Central memory CD8-positive, alpha-beta T cell (primary cell): ENCODE measurements at places on chromosomes 16 and 17.

- DNase-seq, result no peak
Measured at GRCh38 chr17:32970281-32970680, 21.4 kb upstream of the SPACA3 start.

DNA sequence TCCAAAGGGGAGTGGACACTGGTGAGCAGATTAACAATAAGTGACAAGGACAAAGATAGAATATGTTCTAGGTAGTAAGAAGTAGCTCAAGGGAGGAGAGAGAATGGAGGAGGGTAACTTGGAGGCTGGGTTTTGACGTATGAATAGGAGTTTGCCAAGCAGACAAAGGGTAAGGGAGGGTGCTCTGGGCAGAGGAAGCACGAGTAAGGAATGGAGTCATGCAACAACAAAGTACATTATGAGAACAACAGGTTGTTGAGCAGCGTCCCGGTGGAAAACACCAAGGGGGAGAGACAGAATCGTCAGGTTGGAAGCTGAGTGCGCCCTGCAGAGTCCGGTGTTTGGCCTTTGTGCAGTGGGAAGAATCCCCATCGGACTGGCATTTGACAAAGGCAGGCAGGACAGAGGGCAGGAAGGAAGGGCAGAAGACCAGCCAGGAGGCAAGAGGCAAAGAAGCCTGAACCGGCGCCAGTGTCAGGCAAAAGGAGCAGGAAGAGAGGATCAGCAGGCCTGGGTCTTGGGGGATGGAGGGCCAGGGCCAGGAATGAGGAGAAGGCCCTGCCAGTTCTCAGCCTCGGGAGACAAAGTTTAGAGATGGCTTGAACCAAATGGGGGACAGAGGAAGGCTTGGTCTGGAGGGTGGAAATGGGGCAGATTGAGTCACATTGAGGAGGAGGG lies 134.3 kb upstream of the TNRC6C start:
- DNase-seq, result no peak

DNA sequence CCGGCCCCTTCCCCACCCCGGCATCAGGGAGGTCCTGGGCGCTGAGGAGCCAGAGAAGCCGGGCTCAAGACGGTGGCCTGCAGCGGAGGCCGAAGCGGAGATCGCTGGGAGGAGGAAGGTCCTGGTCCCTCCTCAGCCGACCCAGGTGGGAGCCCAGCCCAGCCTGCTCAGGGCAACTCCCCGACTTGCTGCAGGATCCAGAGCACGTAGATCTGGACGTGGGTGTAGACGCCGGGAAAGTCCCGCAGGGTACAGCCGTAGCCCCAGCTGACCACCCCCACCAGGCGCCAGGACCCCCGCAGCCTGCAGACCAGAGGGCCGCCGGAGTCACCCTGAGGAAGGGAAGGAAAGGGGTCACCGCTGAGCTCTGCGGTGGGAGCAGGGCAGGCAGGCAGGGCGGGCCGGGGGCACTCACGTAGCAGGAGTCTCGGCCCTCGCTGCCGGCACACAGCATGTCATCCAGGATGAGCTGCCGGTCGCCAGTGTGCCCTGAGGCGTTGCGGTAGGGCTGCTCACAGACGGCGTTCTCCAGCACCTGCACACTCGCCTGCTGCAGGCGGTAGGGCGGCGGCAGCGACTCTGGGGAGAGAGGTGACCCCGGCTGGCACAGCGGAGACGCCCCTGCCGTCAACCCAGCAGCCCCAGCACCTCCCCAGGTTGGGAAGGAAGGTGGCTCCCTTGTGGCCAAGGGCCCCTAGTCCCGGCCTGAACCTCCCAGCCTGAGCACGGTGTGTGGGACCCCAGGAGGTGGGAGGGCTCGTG lies 5.4 kb downstream of the TPSD1 start:
- no peak for DNase-seq

GRCh38 chr16:50839920-50840729 lies 98.2 kb downstream of the CYLD start:
- no peak for DNase-seq

- peak; percentile 27 for DNase-seq
Measured at GRCh38 chr17:38584350-38584925, 21.3 kb downstream of the SRCIN1 start.

- no peak for DNase-seq
Measured at GRCh38 chr17:73187203-73187769, 5.6 kb upstream of the COG1 start.

- DNase-seq, result no peak
Measured at GRCh38 chr16:4239020-4239419, 2.9 kb downstream of the SRL start.

DNA sequence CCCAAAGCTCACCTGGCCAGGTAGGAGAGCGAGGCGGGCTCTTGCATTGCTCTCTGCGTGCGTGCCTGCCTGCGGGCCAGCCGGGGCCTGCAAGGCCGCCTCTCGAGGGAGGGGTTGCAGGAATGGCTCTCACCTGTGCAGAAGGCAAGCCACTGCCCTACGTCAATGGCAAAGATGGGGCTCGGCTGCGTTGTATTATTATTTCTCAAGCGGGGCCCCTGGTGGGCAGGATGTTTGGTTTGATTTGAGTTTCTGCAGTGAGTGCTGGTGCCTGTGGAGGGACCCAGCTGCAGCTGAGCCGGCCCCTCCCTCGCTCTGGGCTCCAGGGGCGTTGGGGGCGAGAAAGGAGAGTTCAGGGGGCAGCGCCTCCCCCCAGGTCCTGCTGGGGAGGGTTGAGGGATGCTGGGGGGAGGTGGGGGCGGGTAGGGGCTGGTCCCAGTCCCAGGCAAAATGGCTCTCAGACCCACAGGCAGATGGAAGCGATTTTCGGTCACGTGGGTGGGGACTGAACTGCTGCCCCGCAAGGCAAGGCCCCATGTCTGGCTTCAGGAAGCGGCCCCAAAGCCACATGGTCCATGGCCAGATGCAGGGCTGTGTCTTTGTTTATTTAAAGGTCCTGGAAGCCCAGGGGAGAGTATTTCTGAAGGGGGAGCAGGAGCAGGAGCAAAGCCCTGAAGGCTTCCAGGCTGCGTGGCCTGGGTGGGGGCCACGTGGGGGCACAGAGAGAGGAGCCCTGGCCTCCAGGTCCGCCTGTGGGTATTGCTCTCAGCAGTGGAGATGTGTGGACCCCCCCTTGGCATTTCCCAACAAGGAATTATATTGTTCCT lies 338.8 kb downstream of the SEC14L1 start:
- DNase-seq, result no peak

DNA sequence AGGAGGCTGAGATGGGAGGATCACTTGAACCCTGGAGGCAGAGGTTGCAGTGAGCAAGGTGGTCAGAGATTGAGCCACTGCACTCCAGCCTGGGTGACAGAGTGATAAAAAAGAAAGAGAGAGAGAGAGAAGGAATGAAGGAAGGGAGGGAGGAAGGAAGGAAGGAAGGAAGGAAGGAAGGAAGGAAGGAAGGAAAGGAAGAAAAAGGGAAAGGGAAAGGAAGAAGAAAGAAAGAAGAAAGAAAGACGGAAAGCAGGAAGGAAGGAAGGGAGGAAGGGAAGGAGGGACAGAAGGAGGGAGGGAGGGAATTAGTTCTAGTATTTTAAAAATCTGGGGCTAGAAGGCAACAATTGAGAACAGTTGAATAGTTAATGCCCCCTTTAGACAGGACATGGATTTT lies 161.5 kb upstream of the CACNG3 start:
- no peak for DNase-seq

DNA sequence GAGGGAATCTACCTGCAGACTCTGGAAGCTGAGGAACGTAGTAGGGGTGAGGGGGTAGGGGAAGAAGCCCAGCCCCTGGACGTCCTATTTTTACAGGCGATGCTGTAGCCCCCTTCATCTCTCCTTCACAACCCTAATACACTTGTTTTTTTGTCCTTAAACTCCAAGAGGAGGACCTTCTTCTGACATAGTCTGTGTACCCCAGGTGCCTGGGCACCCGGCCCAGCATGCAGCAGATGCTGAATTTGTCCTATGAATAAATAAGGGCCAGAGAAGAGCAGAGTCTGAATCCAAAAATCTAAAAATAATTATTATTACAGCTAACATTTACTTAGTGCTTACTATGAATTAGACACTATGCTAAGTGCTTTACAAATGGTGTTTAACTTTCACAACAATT lies 5.1 kb downstream of the KIF18B start:
- no peak for DNase-seq

DNA sequence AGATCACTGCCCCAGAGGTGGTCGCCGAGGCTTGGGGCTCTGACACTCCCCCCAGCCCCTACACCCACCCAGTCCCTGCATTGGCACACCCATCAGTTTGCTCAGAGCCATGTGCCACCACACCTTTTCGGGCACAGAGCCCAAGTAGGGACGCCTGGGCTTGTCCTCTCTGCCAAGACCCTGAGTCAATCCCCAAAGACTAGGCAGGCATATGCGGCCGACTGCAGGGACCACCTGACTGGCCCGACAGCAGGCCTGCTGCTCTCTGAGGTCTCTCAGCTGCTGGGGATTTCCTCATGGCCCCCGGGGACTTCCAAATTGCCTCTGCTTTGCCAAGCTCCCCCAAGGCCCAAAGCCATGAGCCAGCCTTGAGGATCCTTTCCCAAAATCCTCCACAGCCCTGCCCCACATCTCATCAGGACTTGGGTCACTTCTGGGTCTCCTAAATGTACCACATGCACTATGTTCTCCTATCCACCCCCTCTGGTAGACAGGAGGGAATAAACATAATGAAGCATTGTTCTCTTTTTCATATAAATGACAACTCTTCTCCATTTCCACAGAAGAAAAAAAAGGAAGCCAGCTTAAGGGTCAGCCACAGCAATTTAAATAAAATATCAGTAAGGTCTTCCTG lies 30.6 kb downstream of the MYO18A start:
- no peak for DNase-seq

DNA sequence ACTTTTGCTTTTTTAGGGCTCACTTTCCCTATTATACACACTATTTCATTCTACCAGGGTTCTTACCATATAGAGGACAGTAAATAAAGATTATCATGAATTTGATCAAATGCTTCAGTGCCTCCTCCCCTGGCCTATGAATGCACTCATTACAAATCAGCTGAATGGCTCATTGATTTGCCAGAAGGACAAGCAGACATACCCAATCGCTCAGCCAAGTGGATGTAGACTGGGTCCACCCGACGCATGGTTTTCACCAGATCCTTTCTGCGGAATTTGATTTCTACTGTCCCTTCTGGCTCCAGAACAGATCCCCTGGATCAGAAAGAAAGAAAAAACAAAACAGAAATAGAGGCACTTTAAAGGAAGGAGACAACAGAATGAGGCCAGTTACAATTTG lies 162.6 kb downstream of the AATF start:
- no peak for DNase-seq

- no peak for DNase-seq
Measured at GRCh38 chr17:60901806-60902205, 224.2 kb downstream of the BCAS3 start.

DNA sequence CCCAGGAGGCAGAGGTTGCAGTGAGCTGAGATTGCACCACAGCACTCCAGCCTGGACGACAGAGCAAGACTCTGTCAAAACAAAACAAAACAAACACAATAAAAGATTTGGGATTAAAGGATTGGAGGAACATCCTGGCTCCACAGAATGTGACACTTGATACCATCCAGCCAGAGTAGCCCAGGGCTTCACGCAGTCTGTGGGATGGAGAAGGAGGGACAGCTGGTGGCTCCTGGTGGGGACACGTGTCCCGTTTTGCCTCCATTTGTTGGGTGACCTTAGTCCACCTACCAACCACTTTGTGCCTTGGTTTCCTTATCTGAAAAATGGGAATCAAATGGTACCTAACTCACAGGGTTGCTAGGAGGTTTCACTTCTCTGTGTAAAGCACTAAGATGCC lies 12.4 kb upstream of the CYB561 start:
- no peak for DNase-seq

DNA sequence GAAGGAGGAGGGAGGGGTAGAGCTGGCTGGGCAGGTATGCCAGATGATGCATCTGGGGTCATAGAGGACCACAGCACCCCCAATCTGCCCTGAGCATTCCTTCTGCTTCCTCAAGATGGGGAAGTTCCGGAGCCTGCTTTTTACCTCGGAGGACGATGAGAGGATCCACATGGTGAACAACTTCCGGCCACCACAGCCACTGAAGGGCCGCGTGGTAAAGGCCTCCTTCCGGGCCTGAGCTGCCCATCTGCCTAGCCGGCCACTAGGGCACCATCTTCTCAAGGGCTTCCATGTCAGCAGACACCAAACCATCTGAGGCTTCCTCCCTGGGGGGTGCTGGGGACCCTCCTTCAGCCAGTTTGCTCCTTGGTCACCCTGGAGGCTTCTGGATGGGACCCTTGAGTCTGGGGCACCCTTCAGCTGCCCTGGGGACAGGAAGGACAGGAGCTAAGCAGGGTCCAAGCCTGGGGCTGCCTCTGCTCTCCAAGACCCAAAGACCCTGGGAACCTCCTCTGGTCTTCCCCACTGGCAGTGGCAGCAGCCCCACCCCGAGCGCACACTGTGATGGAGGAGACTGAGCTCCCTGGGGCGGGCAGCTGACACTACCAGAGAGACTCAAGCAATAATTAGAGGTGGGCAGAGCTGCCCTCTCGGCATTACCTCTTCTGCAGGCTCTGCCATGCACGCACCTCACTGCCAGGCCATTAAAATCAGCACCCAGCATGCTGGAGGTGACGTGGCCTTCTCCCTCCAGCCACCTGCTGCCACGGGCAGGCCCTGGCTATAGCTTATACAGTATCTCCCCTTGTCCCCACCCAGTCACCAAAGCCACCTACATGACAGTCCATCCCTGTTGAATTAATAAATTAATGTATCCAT lies 9.3 kb downstream of the CA7 start:
- DNase-seq, result no peak

- no peak for DNase-seq
Measured at GRCh38 chr16:3503523-3503922, 2.7 kb downstream of the CLUAP1 start.

DNA sequence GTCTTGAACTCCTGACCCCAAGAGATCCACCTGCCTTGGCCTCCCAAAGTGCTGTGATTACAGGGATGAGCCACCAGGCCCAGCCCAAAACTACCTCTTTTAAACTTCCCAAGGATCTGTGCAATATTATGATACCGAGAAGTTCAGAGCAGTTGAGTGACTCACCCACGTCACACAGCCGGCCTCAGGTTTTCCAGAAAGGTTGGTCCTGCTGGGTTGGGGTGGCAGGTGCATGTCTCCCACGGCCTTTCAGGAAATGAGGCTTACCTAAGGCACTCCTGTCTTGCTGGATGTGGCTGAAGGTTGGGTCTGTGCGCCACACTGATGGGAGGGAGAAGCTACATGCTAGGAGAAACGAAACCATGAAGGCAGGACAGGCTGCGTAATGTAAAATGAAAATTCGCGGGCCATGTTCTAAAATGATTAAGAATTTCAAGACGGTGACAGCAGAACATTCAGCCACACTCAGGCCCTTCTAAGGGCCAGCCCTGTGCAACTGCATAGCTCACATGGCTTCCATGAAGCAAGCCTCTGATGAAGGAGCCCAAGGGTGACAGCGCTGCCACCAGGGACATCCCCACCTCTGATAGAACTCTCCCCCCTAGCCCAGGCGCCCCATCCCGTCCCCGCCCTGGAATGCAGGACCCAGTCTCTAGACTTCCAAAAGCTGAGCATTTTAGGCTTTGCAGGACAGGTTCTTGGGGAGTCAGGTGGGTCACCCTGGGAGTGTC lies 6.6 kb upstream of the GLIS2 start:
- no peak for DNase-seq

GRCh38 chr16:49923411-49923810 lies 67.5 kb upstream of the ZNF423 start:
- DNase-seq, result no peak
